ENCODE measurements at places on chromosomes 6 and 20.

DNA sequence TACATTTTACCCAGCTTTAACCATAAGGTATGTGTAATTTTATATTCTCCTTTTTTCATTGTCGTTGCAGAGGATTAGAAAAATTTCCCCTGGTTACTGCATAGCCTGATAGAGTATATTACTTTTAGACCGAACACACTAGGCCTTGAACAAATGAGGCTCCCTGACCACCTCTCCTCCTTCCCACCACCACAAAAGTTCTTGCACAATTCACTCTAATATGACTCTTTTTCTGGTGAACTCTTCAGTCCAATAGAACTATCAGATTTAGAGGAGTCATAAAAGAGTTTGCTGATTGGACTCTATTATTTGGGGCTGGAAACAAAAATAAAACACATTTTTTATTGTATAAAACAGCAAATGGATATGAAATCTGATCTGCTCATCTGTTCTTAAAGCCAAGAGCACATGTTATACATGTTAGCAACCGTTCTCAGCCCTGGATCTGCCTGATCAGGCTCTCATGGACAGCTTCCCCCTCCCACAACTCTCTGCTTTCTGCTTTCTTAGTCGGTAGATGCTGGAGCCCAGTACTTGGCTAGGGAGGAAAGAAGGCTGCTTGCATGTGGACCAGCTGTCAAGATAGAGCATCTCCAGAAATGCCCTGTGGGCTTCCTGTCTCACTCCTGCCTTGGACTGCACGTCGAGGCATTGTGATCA lies 83.5 kb downstream of the CD164 start:
- DNase-seq = no peak
- H3K4me1 ChIP-seq = peaks cover 2% of the 10 kb centered on the region
- H3K27me3 ChIP-seq = no peaks in the 10 kb centered on the region
- no peak overlapping the region for H3K4me3 ChIP-seq

DNA sequence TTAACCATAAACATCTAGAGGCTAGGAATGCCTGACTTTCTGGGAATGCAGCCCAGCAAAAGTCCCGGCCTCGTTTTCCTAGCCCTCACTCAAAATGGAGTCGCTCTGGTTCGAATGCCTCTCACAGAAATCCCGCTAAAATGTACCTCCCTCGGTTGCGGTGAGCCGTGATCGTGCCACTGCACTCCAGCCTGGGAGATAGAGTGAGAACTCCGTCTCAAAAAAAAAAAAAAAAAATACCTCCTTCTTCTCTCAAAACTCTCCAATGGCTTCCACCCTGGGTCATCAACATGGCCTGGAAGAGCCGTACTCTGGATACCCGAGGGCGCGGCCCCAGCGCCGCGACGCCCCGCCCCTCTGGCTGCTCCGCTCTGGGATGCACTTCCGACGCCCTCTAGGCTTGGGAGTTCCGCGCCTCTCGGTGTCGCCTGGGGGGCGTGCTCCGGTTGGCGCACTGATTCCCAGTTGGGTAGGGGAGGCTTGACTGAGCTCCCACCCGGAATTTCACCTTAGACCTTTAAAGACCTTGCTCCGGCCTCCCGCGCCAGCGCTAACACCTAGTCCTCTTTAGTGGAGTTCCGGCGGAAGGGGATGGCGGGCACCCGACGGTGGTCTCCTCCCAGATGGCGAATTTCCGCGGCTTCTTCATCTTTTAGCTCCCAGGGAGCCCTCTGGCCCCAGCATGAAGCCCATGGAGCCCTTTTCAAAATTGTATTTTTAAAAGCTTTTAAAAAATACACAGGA lies 12.3 kb downstream of the HMGN4 start:
- H3K27me3 ChIP-seq = no peaks in the 10 kb centered on the region
- no peak for DNase-seq
- H3K4me3 ChIP-seq = peak overlapping the region; percentile 78
- peaks cover 33% of the 10 kb centered on the region for H3K4me1 ChIP-seq
- H3K36me3 ChIP-seq = peaks cover 6% of the 10 kb centered on the region
- no peak overlapping the region for H3K27ac ChIP-seq

DNA sequence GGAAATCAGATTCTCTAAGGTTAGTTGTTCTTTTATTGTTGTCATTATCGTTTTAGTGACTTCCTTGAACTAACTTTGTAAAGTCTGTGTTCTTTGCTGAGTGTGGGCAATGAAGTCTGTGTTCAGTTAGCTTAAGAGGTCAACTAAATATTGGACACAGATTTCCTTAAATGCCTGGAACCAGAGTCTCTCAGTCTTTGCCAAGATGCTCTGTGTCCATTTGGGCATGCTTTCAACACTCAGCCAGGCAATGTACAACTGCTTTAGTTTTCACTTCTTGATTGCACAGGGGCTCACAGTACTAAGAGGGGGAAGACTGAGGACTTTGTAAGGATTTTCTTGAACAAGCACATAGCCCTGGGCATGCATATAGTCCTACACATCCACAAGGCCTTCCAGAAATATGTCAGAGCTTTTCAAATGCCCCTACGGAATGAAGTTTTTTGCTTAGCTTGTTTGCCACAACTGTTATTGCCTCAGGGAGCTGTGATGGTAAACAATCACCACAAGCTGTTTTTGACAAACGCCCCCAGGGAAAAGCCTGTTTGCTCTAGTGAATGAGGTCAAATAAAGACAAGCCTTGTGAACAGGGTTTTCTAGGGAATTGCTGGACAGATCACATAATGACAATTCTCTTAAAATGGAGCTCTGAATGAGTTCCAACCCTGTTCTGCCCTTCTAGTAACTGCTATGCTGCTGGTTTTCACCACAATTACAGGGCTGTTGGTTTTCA lies 82.5 kb downstream of the B3GAT2 start:
- no peaks in the 10 kb centered on the region for H3K27me3 ChIP-seq
- no peak overlapping the region for H3K27ac ChIP-seq
- no peaks in the 10 kb centered on the region for H3K4me1 ChIP-seq
- H3K4me3 ChIP-seq = no peak overlapping the region
- H3K36me3 ChIP-seq = no peaks in the 10 kb centered on the region
- no peak for DNase-seq

DNA sequence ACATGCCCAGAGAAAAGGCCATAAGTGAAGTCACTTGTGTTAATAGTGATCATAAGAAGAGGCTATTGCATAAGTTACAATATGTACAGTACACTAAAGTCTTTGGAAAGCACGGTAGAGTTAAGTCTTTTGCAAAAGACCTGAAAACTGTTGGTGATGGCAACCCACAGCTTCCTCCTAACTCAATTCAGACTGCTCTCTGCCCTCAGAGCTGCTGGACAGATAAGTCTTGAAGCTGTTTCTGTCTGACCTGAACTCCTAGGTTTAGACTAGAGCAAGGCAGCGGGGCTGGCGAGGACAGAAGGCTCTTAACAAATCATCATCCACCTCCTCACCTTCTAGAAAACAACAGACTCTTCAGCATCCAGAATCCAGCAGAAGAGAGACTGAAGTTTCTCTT lies 125.4 kb downstream of the CD24 start:
- no peak overlapping the region for H3K4me3 ChIP-seq
- no peaks in the 10 kb centered on the region for H3K36me3 ChIP-seq
- H3K27me3 ChIP-seq = no peaks in the 10 kb centered on the region
- no peak overlapping the region for H3K27ac ChIP-seq
- no peak for DNase-seq

DNA sequence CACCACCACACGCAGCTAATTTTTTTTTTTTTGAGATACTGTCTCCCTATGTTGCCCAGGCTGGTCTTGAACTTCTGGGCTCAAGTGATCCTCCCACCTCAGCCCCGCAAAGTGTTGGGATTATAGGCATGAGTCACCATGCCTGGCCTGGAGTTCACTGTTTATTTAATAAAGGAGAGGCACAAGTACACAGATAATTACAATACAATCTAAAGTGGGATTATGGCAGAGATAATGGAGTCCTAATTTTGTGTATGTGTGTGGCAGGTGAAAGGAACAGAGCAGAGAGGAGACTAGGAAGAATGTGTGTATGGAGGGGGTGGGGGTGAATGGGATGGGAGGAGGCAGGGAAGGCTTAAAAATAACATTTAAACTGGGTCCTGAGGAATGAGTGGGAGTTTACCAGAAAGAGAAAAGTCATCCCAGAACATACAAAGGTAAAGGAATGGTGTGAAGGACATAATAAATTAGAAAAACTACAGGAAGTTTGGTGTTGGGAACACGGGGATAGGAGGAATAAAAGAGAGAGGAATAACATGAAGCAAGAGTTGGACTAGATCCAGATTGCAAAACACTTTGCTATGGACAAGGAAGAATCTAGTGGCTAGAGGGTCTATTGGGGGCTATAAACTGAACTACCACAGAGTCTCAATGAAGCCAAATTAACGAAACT lies 4.4 kb downstream of the NCOA5 start:
- H3K27me3 ChIP-seq = no peaks in the 10 kb centered on the region
- no peaks in the 10 kb centered on the region for H3K36me3 ChIP-seq
- H3K4me1 ChIP-seq = peaks cover 27% of the 10 kb centered on the region

GRCh38 chr6:131182991-131183425 lies 47.7 kb downstream of the AKAP7 start:
- H3K36me3 ChIP-seq = no peaks in the 10 kb centered on the region
- H3K4me1 ChIP-seq = peaks cover 12% of the 10 kb centered on the region
- no peak overlapping the region for H3K4me3 ChIP-seq
- DNase-seq = no peak
- H3K27ac ChIP-seq = no peak overlapping the region

GRCh38 chr20:1979106-1979778 lies 14.6 kb downstream of the PDYN start:
- H3K4me1 ChIP-seq = no peaks in the 10 kb centered on the region
- H3K27me3 ChIP-seq = peaks cover 7% of the 10 kb centered on the region
- DNase-seq = no peak
- H3K27ac ChIP-seq = no peak overlapping the region
- no peaks in the 10 kb centered on the region for H3K36me3 ChIP-seq

GRCh38 chr6:47653706-47654105 lies 44.7 kb upstream of the ADGRF4 start:
- no peaks in the 10 kb centered on the region for H3K4me1 ChIP-seq
- no peak overlapping the region for H3K27ac ChIP-seq
- H3K36me3 ChIP-seq = no peaks in the 10 kb centered on the region
- H3K4me3 ChIP-seq = no peak overlapping the region
- no peak for DNase-seq

- DNase-seq = no peak
- no peak overlapping the region for H3K27ac ChIP-seq
- no peaks in the 10 kb centered on the region for H3K36me3 ChIP-seq
- no peak overlapping the region for H3K4me3 ChIP-seq
- no peaks in the 10 kb centered on the region for H3K27me3 ChIP-seq
- H3K4me1 ChIP-seq = peaks cover 4% of the 10 kb centered on the region
Measured at GRCh38 chr6:308768-309167, 16.5 kb downstream of the DUSP22 start.

GRCh38 chr20:61502433-61502832 lies 250.4 kb downstream of the CDH4 start:
- H3K4me3 ChIP-seq = no peak overlapping the region
- H3K27ac ChIP-seq = no peak overlapping the region
- no peak for DNase-seq
- peaks cover 10% of the 10 kb centered on the region for H3K4me1 ChIP-seq
- no peaks in the 10 kb centered on the region for H3K36me3 ChIP-seq
- H3K27me3 ChIP-seq = no peaks in the 10 kb centered on the region

DNA sequence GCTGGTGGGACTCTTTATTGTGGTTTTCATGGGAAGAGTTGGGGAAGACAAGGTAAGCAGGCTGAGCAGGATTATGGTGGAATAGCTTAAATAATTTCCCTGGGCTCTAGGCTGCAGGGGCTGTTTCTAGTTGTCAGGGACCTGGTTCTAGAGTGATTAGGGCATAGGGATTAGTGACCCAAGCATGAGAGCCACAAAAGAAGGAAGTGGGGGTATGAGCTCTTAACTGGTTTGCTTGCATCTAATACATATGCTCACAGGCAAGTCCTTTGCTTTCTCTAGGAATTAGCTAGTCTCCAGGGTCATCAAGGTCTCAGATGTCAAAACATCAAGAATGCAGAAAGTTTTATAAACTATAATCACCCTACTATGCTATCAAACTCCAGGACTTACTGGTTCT lies 67.5 kb upstream of the NRN1 start:
- peaks cover 30% of the 10 kb centered on the region for H3K27me3 ChIP-seq
- no peak overlapping the region for H3K4me3 ChIP-seq
- H3K4me1 ChIP-seq = no peaks in the 10 kb centered on the region
- H3K27ac ChIP-seq = no peak overlapping the region
- DNase-seq = no peak
- H3K36me3 ChIP-seq = no peaks in the 10 kb centered on the region

- no peaks in the 10 kb centered on the region for H3K36me3 ChIP-seq
- DNase-seq = no peak
- H3K4me1 ChIP-seq = peaks cover 32% of the 10 kb centered on the region
- no peak overlapping the region for H3K27ac ChIP-seq
- H3K4me3 ChIP-seq = no peak overlapping the region
Measured at GRCh38 chr6:30763618-30764489, 19.5 kb upstream of the IER3 start.

GRCh38 chr6:66230591-66230990 lies 523.6 kb upstream of the EYS start:
- no peaks in the 10 kb centered on the region for H3K4me1 ChIP-seq
- no peak overlapping the region for H3K27ac ChIP-seq
- no peaks in the 10 kb centered on the region for H3K27me3 ChIP-seq

DNA sequence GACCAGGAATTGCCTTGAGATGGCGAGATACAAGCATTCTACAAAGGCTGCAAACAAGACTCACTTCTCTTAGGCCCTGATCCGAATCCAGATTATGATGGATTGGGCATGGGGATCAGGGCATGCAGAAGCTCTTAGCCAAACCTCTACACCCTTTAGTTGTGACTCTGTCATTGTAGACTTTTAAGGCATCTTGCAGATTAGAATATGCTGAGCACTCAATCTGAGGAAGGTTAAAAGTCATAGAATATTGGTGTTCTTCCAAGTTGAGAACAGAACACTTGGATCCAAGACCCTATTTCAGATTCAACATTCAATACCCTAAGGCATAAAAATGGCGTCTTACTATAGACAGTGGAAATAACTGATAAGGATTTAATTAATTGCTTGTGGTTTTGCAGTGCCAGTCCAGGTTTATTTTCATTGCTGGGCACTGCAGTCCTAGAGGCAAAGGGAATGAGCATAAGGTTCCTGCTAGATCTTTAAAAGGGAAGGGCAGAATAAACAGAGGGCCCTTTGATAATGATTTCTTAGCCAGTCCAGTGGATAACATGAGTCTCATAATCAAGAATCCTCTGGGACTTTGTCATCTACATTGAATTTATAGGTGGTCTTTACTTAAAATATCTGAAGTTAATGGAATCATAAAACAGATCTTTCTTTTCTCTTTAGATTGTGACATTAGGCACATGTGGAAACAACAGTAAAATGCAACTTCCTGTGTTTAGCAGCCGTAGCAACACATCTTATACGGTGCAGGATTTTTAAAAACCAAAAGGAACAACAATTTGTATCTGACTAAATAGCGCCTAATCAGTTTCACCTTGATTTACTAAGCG lies 17.6 kb downstream of the PHACTR2 start:
- no peak for DNase-seq
- H3K4me1 ChIP-seq = peaks cover 2% of the 10 kb centered on the region
- H3K4me3 ChIP-seq = no peak overlapping the region

GRCh38 chr6:131286469-131287040 lies 151.3 kb downstream of the AKAP7 start:
- peaks cover 11% of the 10 kb centered on the region for H3K4me1 ChIP-seq
- H3K4me3 ChIP-seq = no peak overlapping the region
- H3K27ac ChIP-seq = no peak overlapping the region
- no peak for DNase-seq
- no peaks in the 10 kb centered on the region for H3K27me3 ChIP-seq
- peaks cover 6% of the 10 kb centered on the region for H3K36me3 ChIP-seq
